ENCODE measurements at places on chromosomes 3 and 15.

GRCh38 chr3:194054016-194054415 lies 81.9 kb upstream of the HES1 start:
- DNase-seq = no peak

- DNase-seq = no peak
Measured at GRCh38 chr3:4606911-4607310, 113.8 kb downstream of the ITPR1 start.

GRCh38 chr15:34025252-34025651 lies 13.8 kb downstream of the AVEN start:
- no peak for DNase-seq

- no peak for DNase-seq
Measured at GRCh38 chr15:36598529-36599177, 19.2 kb downstream of the CDIN1 start.

DNA sequence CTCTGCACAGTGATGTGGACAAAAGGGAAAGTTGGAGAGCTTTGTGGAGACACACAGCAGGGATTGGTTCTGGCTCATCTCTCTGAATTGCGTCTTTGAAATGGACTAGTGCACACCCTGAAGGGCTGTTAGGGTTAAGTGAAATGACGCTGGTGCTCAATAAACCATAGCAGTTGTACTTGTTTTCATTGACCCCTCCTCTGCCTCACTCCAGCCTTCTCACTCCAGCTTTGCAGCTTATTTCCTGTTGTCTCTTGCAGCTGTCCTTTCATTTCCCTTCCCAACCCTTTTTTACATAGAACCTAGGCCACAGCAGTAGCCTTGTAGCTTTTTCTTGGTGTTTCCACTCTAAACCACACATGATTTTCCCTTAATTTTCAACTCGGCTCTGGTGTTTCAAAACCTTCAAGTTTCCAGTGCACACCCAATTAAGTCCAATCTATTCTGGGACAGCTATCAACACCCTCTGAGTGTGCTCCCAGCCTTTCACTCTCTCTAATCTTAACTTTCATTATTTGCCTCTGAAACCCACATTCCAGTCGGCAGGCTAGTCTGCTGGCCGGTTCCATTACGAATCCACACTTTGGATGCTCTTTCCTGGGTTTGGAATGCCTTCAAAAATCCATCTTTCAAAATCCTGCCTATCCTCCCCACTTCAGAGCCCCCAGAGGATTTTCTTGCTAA lies 6.4 kb downstream of the C3orf52 start:
- DNase-seq = no peak
